ENCODE measurements at places on chromosomes 4 and X. TPM values are rescaled to one million over a fixed set of nuclear protein-coding genes. Genes with fewer than 3 reads are reported as not detected.

SLC49A3 gene
- total RNA-seq = 0.85 TPM

SHROOM2 gene
- 4.0 TPM for total RNA-seq

CCDC149 gene
- 21.4 TPM for total RNA-seq

CT45A1 gene
- not detected for total RNA-seq

TMPRSS11E gene
- not detected for total RNA-seq

DDX53 gene
- not detected for total RNA-seq

DOK7 gene
- total RNA-seq = not detected

IL2RG gene
- total RNA-seq = not detected

TMEM255A gene
- 0.15 TPM for total RNA-seq

CCSER1 gene
- not detected for total RNA-seq

BGN gene
- total RNA-seq = 1,195 TPM

C4orf33 gene
- total RNA-seq = 13.4 TPM

S100G gene
- total RNA-seq = not detected

GRIA2 gene
- 1.4 TPM for total RNA-seq

ZMYM3 gene
- 35.2 TPM for total RNA-seq

USP17L25 gene
- not detected for total RNA-seq

CCDC160 gene
- total RNA-seq = 1.6 TPM

CT47B1 gene
- not detected for total RNA-seq

AREG gene
- total RNA-seq = not detected

SSX4 gene
- total RNA-seq = not detected

Measured in chondrocyte (in vitro differentiated cells).